ENCODE measurements at places on chromosomes 5 and 9. TPM values are rescaled to one million over a fixed set of nuclear protein-coding genes. Genes with fewer than 3 reads are reported as not detected.

DNA sequence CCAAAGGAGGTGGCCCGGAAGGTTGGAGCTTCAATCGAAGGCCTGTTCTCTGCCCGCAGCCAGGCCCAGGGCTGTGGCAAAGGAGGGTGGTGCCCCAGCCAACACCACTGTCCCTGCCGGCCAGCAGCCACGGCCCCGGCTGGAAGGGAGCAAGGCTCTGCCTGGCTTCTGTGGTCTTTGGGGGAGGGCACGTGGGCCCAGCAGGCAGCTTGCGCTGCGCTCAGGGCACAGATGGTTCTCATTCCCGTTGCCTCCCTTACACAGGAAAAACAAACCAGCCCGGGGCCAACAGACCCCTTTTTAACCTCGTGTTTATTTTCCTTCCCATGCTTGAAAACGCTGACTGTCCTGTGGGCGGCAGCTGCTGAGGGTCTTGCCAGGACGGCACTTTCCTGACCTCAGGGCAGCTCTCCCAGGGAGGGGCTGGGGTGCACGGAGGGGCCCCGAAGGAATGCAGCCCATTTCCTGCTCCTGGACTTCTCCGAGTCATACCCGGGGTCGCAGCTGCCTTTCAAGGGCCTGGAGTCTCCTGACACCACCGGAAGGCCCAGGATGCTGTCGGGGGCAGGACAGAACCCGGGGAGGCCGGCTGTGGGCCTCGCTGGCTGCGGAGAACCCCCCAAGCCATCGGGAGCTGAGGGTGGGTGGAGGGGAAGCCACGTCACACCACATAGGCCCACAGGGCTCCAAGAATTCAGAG lies 1.1 kb upstream of the GPSM1 start:
- H3K27me3 ChIP-seq, result no peaks in the 10 kb centered on the region
- H3K4me1 ChIP-seq, result peaks cover 29% of the 10 kb centered on the region
- peaks cover 5% of the 10 kb centered on the region for H3K36me3 ChIP-seq
- DNase-seq, result peak; percentile 99
- H3K27ac ChIP-seq, result peak overlapping the region; percentile 78

DNA sequence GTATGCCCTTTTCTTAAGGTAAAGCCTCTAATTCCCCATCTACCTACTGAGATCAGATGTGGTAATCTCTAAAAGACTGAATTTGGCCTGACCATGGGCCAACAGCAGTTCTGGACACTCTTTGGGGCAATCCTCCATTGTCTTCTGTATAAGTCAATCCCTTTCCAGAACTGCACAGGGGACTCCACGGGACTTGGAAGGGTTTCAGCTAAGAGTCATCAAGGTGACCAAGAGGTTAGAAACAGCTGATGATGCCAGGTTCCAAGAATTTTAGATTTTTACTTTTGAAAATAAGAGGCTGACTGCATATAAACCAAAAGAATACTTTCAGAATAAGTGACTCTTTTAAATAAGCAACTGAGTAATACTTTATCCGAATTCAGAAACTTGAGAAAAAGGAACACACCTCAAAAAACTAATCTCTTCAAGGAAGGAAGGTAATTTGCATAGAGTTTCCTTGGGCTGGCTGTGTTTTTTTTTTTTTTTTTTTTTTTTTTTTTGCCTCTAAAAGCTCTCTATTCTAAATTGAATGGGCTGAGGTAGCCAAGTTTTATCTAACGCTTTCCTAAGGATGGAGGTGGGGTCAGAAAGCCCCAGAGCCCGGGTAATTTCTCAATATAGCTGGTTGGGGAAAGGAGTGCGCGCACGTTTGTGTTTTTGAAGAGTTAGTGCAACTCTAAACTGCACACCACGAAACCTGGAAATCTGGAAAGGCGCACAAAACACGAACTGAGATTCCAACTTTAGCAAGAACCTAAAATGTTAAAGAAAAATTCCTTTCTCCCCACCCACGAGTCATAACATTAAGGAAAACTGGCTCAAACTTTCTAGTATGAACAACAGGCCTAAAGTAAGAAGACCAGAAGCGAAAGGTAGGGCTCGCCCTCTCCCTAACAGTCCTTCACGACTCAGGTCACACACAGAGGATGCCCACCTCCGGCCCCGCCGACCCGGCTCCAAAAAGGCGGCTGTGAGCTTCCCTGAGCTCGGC lies 1.3 kb downstream of the VCP start:
- peak overlapping the region; percentile 94 for H3K4me3 ChIP-seq
- H3K27me3 ChIP-seq, result no peaks in the 10 kb centered on the region
- no peak for DNase-seq
- H3K36me3 ChIP-seq, result peaks cover 37% of the 10 kb centered on the region

DNA sequence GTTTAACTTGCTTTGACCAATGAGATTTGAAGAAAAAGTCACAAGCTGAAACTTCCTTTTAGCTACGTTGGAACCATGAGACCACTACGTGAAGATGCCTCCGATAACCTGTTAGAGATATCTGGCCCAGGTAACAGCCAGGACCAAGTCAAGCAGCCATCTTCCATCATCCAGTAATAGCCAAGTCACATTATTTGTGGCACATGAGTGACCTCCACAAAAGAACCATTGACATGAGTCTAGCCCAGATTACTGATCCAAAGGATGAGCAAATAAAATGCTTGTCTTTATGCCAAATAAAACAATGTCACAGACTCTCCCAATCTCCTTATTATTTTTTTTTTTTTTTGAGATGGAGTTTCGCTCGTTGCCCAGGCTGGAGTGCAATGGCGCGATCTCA lies 1.6 kb downstream of the DEPDC1B start:
- no peak overlapping the region for H3K4me3 ChIP-seq

DNA sequence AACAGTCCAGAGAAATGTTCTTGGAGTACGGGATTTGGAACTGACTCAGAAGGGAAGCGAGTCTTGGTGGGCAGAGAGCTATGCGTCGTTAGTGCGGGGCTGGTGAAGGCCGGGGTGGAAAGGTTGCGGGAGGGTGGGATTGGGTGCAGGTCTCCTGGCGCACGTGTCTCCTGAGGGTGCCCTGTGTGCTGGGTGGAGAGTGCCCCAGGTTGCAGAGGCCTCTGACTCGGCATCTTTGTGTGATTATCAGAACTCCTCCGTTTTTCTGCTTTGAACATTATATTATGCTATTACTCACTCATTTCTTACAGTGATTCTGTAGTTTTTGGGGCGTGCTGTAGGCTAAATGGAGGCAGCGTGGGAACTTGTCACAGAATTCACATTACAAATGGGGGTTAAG lies 11.4 kb downstream of the CEP72 start:
- no peaks in the 10 kb centered on the region for H3K27me3 ChIP-seq
- peak; percentile 68 for DNase-seq
- no peak overlapping the region for H3K4me3 ChIP-seq
- no peaks in the 10 kb centered on the region for H3K4me1 ChIP-seq
- no peak overlapping the region for H3K27ac ChIP-seq

DNA sequence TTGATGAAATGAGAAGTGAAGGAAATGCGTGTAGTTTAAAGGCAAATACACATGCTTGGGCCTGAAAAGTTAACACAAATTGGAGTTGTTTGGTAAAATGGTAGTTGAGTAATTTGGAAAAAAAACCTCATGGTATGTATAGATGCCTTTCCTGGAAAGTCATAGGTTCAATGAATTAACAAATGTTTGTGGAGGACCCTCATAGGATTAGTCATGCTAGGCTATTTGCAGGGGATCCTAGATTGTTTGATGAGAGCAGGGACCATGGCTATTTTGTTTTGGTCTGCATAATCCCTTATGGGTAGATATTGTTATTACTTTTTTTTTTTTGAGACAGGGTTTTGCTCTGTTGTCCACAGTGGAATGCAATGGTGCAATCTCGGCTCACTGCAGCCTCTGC lies 93.5 kb upstream of the NR3C1 start:
- H3K4me1 ChIP-seq, result peaks cover 28% of the 10 kb centered on the region
- no peak for DNase-seq
- H3K36me3 ChIP-seq, result no peaks in the 10 kb centered on the region

DNA sequence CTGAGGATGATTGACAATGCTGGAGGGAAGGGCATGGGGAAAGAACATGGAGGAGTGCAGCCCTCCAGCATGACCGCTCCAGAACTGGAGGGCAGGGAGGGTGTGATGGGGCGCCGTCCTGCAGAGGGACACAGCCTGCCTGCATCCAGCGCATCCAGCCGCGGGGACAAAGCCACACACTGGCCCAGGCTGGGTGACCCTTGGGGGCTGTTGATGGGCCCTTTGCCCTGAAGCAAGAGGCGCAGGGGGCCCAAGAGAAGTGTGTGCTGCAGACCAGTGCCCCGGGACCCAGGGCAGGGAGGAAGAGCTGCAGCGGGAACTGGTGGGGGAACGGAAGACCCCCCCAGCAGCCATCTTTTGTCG lies 169.8 kb upstream of the PPP1R26 start:
- peak; percentile 46 for DNase-seq
- H3K4me1 ChIP-seq, result no peaks in the 10 kb centered on the region
- H3K36me3 ChIP-seq, result no peaks in the 10 kb centered on the region
- H3K4me3 ChIP-seq, result no peak overlapping the region
- no peaks in the 10 kb centered on the region for H3K27me3 ChIP-seq

- H3K36me3 ChIP-seq, result no peaks in the 10 kb centered on the region
- peaks cover 23% of the 10 kb centered on the region for H3K4me1 ChIP-seq
- H3K4me3 ChIP-seq, result peak overlapping the region; percentile 26
Observed at GRCh38 chr5:158514986-158515359, 584.7 kb downstream of the EBF1 start.

GRCh38 chr9:92295827-92296258 lies 2.3 kb upstream of the IARS1 start:
- H3K4me3 ChIP-seq, result no peak overlapping the region
- no peak overlapping the region for H3K27ac ChIP-seq

GRCh38 chr5:9329125-9329524 lies 216.8 kb downstream of the SEMA5A start:
- H3K27ac ChIP-seq, result no peak overlapping the region
- no peaks in the 10 kb centered on the region for H3K27me3 ChIP-seq
- H3K4me3 ChIP-seq, result no peak overlapping the region
- no peak for DNase-seq
- peaks cover 2% of the 10 kb centered on the region for H3K4me1 ChIP-seq

GRCh38 chr5:138922494-138922893 lies 47.4 kb upstream of the LRRTM2 start:
- H3K27ac ChIP-seq, result no peak overlapping the region
- DNase-seq, result peak; percentile 29
- H3K4me3 ChIP-seq, result no peak overlapping the region
- H3K36me3 ChIP-seq, result peaks cover 37% of the 10 kb centered on the region
- no peaks in the 10 kb centered on the region for H3K27me3 ChIP-seq

GRCh38 chr5:177040814-177041420 lies 18.4 kb downstream of the ZNF346 start:
- DNase-seq, result peak; percentile 72
- H3K27ac ChIP-seq, result peak overlapping the region; percentile 26
- peaks cover 25% of the 10 kb centered on the region for H3K36me3 ChIP-seq
- peaks cover 20% of the 10 kb centered on the region for H3K4me1 ChIP-seq
- H3K27me3 ChIP-seq, result no peaks in the 10 kb centered on the region

DNA sequence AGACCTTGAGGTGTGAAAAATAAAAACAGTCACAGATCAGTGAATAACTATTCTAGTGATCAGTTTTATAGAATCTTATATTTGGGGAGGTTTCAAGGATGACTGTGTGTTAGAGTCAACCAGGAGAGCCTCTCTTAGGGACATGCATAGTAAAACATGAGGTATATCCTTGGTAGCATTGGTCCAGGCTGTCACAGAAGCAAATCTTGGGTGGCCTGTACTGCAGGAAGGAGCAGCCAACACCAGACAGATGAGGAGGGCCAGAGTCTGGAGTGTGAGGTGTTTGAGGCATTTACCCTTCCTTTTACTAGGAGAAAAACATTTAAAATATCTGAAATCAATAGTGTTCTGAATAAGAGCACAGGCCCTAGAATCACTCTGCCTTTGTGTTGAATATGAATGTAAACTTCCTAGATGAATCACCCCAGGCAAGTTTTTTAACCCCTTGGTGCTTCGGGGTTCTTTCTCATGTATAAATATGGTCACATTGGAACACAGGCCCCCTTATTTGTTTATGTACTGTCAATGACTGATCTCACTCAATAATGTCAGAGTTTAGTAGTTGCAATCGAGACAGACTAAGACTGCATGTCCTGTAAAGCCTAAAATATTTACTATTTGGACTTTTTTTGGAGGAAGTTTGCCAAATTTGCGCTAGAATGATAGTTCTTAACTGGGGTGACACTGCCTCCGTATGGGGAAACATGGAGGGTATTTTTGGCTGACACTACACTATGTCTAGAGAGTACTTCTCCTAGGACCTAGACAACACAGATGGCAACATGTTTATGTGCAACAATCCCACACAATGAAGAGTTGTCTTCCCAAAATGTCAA lies 416.5 kb upstream of the POU5F2 start:
- no peak overlapping the region for H3K27ac ChIP-seq
- no peak overlapping the region for H3K4me3 ChIP-seq
- H3K4me1 ChIP-seq, result peaks cover 3% of the 10 kb centered on the region
- no peaks in the 10 kb centered on the region for H3K36me3 ChIP-seq
- H3K27me3 ChIP-seq, result no peaks in the 10 kb centered on the region

DNA sequence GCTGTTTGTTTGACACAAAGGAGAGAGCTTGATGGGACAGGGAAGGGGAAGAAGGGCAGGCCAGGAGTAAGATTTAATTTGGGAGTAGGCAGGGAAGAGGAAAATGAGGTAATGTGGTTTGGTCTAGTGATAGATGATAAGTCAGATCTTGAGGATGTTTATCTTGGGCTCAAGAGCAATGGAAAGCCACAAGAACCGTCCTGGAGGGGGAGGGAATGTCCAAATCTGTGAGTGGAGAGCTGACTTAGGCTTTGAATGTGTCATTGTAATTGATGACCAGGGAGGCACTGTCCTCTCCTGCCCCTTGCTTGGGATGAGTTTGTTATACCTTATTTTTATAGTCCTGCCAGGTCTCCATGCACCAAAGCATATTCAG lies 37.5 kb downstream of the MAMDC2 start:
- no peaks in the 10 kb centered on the region for H3K27me3 ChIP-seq
- DNase-seq, result peak; percentile 49
- peak overlapping the region; percentile 57 for H3K27ac ChIP-seq
- peaks cover 22% of the 10 kb centered on the region for H3K4me1 ChIP-seq

GRCh38 chr9:113578882-113579282 lies 115.4 kb downstream of the RGS3 start:
- H3K4me3 ChIP-seq, result no peak overlapping the region
- H3K36me3 ChIP-seq, result peaks cover 12% of the 10 kb centered on the region
- DNase-seq, result peak; percentile 99
- H3K27ac ChIP-seq, result peak overlapping the region; percentile 60
- H3K27me3 ChIP-seq, result no peaks in the 10 kb centered on the region

- H3K36me3 ChIP-seq, result no peaks in the 10 kb centered on the region
- H3K27ac ChIP-seq, result no peak overlapping the region
- no peaks in the 10 kb centered on the region for H3K4me1 ChIP-seq
- no peak overlapping the region for H3K4me3 ChIP-seq
- DNase-seq, result no peak
- peaks cover 16% of the 10 kb centered on the region for H3K27me3 ChIP-seq
Observed at GRCh38 chr5:1187234-1187949, 14.0 kb upstream of the SLC6A19 start.

The LECT2 gene
- not detected for total RNA-seq

The ANKRD18B gene
- 0.59 TPM for total RNA-seq

The GLDC gene
- 0.72 TPM for total RNA-seq

The GADD45G gene
- total RNA-seq, result 0.88 TPM

The CRHBP gene
- under 0.01 TPM for total RNA-seq

The MELK gene
- total RNA-seq, result 8.3 TPM

The CCL21 gene
- not detected for total RNA-seq

The PLCXD3 gene
- total RNA-seq, result not detected

The PLPP7 gene
- 16.3 TPM for total RNA-seq

The SETX gene
- total RNA-seq, result 89.0 TPM

The GLRA1 gene
- not detected for total RNA-seq

Measured in osteoblast (primary cell).